NCI-H1436 treated with DMSO at 0.1 percent for 48 hours (cell line): ENCODE measurements at places on chromosomes 7 and 10.

- DNase-seq, result no peak
Observed at GRCh38 chr10:30827531-30828120, 198.1 kb upstream of the LYZL2 start.

DNA sequence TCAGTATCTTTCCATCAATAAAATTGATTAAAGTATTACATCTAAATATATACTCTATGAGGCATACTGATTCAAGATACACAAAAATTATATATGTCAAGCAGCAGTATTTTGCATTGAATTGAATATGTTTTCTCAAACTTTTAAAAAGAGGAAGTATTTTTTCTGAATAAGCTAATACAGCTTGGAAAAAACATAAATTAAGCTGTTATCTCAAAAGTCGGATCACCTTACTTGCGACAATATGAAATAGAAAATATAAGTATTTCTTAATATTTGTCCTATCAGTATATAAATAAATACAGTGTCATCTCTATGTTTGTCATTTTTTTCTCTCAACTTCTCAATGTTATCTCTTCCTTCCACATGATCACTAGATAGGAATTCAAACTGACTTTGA is 139.3 kb downstream of the MBL2 start:
- DNase-seq, result no peak

- no peak for DNase-seq
Observed at GRCh38 chr7:80675090-80675489, 36.6 kb downstream of the CD36 start.

- peak; percentile 23 for DNase-seq
Observed at GRCh38 chr10:123573236-123574108, 92.7 kb upstream of the GPR26 start.

DNA sequence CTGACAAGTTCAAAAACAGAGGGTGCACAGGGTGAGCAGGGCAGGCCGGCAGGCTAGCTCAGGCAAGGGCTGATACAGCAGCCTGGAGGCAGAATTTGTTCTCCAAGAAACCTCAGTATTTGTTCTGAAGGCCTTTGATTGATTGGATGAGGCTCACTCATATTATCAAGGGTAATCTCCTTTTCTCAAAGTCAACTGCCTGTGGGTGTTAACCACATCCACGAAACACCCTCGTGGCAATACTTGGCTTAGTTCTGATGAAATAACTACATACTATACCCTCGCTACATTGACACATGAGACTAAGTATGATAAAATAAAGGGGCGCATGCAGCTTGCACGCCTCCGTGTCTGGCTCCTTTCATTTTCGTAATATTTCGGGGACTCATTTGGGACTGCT is 4.4 kb upstream of the PPP2R2D start:
- no peak for DNase-seq

DNA sequence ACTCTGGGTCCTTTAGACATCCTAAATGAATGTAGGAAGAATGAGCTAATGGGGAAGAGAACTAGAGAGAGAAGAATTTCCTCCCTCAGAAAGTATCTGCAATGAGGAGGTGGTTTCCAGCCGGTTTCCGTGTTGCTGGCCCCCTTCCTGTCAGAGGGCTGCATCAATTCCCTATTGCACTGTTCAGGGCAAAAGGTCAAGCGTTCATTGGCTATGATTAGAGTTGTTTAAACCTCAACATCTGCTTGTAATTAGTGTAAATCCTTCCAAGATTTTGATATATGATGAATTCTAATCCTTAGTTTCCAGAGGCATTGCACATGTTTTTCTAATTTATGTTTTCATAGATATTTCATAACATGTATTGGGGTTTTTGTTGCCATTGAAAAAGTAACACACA is 107.3 kb upstream of the SGCE start:
- no peak for DNase-seq

DNA sequence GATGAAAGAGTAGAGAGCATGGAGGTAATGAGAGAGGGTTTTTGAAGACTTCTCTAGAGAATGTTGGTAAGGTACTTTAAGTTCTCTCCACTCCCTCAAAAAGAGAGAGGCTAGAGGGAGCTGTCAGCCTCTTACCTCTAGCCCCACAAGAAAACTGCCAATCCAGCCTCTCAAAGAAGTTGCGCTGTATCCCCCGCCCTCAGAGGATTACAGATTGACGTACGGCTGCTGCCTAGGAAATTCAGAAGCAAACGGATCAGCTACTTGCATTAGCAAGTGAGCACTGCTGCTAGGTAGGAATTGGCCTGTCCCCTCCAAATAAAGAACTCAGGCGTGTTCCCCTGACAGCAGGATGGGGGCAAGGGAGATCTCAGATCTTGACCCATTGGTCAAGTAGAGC is 34.2 kb downstream of the TYW1B start:
- no peak for DNase-seq

DNA sequence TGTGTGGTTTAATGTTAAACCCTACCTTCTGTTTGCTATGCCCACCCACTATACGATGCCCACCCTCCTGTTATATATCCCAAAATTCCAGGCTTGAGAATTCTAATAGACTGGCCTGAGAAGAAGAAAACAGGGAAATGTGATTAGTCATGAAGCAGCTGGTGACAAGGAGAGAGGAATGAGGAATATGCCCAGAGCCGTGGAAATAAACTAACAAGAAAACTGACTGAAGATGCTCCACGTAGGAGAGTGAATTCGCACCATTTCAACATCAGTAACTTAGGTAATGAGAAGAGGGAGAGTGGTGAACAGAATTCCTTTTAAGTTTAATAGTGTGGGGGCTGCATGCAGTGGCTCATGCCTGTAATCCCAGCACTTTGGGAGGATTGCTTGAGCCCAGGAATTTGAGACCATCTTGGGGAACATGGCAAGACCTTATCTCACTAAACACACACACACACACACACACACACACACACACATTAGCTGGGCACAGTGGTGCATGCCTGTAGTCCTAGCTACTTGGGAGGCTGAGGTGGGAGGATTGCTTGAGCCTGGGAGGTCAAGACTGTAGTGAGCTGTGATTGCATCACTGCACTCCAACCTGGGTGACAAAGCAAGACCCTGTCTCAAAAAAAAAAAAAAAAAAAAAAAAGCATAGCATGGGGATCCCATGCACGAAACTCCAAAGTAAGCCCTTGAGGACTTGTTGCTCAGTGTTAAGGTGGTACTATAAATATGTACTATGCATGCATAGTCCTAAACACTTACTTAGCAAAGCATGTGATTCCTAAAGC is 16.1 kb upstream of the SYPL1 start:
- DNase-seq, result no peak

DNA sequence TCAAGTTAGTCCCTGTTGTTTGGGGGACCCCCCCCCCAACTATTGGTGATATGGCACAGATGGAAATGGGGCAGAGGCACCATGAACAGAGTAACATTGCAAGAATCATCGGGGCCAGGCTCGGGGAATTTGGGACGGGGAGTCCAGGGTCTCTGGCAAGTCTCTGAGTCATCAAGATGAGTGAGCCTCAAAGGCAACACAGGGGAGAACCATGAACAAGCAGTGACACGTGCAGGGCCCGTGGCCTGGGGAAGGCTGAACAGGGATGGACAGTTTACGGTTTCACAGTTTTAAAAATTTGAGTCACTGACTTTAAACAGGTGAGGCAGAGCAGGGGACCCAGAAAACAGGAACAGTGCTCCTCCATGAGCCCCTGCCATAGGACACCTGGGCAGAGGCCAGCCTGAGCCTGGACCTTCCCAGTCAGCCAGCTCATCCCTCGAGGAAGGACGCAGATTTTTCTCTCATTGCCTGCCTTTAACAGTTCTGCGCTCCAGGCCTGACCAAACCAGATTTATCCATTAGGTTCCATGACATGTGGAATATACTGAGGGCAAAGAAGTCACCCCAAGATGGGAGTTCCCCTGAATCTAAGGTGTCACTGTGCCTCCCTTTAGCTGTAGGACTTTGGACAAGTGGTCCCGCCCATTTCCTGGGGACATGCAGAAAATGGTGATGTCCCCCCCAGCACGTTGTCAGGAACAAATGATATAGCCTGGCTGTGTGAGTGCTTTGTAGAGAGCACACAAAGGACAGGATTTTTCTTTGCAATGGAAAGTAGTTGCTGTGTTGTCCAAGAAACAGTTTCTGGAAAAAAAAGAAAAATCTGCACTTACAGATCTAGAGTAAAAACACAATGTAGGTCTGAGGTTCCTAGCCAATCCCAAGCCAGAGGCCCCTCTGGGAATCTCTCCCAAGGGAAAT is 23.8 kb downstream of the CHST15 start:
- no peak for DNase-seq

DNA sequence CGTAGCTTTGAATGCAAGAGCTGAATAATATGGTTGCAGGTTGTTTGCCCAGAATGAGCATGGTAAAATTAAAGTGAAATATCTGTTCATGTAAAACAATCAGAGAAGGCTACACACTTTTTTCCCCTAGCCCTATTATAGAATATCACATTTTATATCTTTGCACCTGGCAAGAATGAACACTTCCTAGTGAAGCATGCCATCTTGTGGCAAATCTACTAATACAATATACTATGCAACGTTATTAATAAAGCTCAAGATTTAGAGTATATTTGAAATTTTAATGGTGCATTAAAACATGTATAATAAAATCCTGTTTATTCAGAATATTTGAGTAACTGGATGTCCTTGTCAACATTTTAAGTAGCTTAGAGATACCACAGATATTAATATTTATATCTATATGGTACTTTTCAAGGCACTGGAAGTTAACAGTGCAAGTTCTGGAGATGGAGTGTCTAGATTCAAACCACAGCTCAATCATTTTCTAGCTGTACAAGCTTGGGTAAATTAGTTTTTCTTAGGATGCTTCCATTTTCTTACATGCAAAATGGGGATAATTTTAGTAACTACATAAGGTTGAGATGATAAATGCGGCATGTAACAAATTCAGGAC is 643.1 kb upstream of the SEMA3D start:
- DNase-seq, result no peak

DNA sequence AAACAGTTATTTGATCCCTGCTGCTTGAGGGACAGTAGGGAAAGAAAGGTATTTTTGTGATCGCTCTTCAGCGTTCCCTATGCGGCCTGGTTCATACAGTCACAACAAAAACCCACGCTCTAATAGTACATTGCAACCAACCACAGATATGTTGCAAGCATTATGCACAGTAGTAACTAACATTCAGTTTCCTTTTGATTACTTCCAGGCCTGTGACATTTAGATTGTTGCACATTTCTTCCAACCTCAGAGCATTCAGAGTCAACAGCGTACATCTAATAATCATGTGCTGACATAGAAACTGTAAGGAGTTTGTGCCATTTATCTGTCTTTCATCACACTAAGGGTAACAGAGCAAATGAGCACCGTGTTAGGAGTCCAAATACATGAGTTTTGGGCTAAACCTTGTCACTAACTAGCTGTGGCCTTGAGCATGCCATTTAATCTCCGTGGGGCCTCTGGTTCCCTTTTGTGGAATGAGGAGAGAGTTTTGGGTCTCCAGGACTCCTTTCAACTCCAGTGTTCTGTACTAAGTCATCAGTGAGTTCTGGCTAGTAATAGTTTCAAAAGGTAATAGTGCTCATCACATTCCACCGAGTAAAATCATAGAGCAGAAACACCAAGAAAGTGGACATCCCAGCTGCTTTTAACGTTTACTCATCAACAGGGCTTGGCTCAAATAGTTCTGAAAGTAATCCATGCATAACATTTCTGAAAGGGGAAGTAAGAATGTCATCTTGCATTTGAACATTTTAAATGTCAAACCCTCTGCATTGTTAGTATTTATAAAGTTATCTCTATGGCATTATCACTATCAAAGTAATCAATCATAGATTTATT is 99.0 kb upstream of the FZD1 start:
- DNase-seq, result no peak

- no peak for DNase-seq
Observed at GRCh38 chr7:139917851-139918250, 88.8 kb downstream of the TBXAS1 start.

- DNase-seq, result peak; percentile 51
Observed at GRCh38 chr7:116951366-116952292, 1.7 kb upstream of the ST7 start.

DNA sequence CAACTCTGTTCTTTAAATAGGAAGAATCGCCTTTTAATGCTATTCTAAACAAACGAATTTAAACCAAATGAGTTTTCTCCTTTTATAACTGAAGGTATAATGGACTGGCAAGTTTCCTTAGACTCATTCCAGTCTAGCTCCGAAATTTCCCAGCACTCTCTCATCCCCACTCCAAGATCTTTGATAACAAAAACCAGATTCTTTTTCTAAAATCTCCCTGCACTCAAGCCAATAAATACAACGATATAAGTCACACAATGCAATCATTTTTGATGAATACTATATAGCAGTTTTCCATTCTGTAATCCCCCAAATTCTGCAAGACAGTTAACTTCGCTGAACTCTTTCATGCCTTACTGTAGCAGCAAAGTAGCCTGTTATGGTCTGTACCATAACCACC is 1.9 kb downstream of the OGA start:
- DNase-seq, result no peak

DNA sequence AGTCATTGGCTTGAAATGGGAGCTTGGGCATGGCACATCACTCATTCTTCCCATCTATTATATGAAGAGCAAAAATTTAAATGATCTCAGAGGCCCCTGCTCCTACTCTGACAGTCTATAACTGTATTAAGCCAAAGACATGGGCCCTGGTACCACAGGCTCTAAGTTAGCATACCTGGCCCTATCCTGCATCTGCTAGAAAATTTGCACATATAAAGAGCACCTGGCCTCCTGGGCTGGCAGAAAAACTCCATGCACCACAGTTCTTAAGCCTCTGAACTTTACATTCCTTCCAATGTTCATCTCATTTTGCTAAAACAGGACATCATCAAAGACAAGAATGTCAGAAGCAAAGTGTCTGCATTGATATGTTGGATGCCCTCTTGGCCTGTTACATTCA is 29.6 kb upstream of the ANK3 start:
- DNase-seq, result no peak

DNA sequence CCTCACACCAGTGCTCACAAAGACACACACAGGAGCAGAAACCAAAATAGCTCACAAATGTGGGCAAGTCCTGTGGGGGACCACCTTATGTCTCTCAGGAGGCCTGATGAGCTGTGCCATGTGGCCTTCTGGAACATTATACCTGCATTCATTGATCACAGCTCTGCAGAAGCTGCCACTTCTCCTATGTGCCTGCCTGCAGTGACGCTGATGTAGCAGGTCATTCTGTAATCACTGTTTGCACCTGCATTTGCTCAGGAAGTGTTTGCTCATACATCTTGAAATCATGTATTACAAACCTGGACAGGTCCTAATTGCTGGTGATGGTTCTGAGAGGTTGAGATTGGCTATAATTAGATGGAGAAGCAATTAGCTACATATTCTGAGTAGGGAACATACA is 310.2 kb downstream of the AUTS2 start:
- DNase-seq, result peak; percentile 73

DNA sequence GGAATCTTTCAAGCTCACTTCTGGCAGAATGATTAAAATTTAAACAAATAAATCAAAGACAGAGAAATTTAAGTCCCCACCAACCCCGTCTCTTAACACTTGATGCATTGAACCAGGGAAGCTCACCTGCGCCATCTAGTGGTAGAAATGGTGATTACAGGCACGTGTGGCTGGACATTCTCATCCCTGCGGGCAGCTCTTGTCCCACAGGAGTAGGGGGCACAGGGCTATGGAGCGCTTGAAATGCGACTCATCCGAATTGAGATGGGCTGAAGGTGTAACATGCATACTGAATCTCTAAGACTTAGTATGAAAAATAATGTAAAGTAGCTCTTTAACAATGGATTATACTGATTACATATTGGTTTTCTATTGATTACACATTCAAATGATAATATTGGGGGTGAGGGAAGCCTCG is 24.8 kb upstream of the SLIT1 start:
- DNase-seq, result no peak

GRCh38 chr7:40300146-40300670 is 165.4 kb downstream of the SUGCT start:
- no peak for DNase-seq

GRCh38 chr10:127182161-127182560 is 14.2 kb downstream of the INSYN2A start:
- no peak for DNase-seq

- DNase-seq, result no peak
Observed at GRCh38 chr10:95964756-95965155, 57.0 kb downstream of the CC2D2B start.
